NCI-H2029 treated with DMSO at 0.1 percent for 48 hours (cell line): ENCODE measurements at places on chromosomes 5 and 9.

GRCh38 chr5:172385707-172386106 lies 68.6 kb downstream of the SH3PXD2B start:
- no peak for DNase-seq

GRCh38 chr9:77969083-77969482 lies 62.5 kb downstream of the GNAQ start:
- no peak for DNase-seq

DNA sequence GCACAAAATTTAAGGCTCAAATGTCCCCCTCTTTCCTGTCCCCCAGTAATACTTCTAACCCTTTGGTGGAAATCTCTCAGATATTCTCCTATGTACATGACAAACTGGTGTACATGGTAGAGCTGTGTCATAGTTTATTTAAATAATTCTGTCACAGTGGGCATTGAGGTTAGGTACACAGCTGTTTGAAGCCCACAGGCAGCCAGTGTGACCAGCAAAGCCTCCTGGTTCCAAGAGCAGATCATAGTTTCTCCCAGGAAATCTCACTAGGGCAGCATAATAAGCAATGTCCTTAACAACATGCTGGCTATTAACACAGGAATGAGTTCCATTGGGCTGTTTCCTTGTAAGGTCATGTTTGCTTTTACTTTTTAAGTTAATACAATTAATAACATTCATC lies 63.9 kb downstream of the NDST1 start:
- DNase-seq = no peak

DNA sequence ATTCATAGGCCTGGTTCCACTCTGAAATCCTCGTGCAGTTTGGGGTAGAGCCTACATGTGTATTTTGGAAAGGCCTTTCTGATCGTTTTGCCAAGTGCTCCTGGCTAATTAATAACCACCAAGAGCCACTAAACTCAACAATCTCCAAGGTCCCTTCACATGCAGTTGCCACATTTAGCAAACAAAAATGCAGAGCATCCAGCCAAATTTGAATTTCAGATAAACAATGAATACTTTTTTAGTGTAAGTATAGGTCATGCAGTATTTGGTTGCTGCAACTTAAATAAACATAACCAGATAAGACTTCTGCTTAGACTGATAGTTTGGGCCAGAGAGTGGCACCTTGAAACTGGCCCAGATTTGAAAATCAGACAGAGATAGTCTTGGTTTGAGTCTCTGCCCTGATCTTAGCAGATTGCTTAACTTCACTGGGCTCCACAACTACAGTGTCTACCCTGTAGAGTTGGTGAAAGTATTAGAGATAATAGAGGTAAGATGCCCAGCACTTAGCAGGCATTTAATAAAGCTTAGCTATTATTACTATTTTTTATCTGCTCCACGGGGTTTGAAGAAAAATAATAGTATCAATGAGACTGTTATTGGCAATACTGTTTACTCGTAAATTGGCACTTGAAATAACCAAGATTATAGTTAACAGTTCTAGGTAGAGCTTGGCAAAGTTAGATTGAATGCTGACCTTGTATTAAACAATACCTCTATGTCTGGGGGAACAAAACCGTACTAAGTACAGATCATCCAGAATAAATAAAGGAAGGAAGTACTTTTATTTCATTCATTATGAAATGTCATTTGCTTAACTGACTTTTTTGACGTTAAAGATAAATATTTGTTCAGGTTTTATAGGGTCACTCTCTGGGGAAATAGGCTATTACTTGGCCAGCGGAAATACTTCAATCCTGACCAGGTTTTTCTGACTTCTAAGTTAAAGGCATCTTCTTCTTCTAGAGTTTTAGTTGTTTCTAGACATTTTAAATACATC lies 274.8 kb downstream of the DOCK8 start:
- DNase-seq = no peak

GRCh38 chr5:3535414-3536211 lies 60.0 kb upstream of the IRX1 start:
- DNase-seq = no peak

GRCh38 chr5:15787681-15788080 lies 287.7 kb downstream of the FBXL7 start:
- DNase-seq = no peak

- DNase-seq = no peak
These were observed 17.0 kb upstream of the C1QTNF3 start for GRCh38 chr5:34059977-34060376.
